ENCODE measurements at places on chromosomes 11 and 22.

GRCh38 chr11:84501750-84502149 is 1125.4 kb downstream of the DLG2 start:
- no peak for DNase-seq

GRCh38 chr11:128713595-128713994 is 19.7 kb downstream of the FLI1 start:
- no peak for DNase-seq

- no peak for DNase-seq
Measured at GRCh38 chr11:64396079-64396591, 37.2 kb downstream of the RPS6KA4 start.

GRCh38 chr11:76598426-76598839 is 72.1 kb downstream of the LRRC32 start:
- DNase-seq, result peak; percentile 72

DNA sequence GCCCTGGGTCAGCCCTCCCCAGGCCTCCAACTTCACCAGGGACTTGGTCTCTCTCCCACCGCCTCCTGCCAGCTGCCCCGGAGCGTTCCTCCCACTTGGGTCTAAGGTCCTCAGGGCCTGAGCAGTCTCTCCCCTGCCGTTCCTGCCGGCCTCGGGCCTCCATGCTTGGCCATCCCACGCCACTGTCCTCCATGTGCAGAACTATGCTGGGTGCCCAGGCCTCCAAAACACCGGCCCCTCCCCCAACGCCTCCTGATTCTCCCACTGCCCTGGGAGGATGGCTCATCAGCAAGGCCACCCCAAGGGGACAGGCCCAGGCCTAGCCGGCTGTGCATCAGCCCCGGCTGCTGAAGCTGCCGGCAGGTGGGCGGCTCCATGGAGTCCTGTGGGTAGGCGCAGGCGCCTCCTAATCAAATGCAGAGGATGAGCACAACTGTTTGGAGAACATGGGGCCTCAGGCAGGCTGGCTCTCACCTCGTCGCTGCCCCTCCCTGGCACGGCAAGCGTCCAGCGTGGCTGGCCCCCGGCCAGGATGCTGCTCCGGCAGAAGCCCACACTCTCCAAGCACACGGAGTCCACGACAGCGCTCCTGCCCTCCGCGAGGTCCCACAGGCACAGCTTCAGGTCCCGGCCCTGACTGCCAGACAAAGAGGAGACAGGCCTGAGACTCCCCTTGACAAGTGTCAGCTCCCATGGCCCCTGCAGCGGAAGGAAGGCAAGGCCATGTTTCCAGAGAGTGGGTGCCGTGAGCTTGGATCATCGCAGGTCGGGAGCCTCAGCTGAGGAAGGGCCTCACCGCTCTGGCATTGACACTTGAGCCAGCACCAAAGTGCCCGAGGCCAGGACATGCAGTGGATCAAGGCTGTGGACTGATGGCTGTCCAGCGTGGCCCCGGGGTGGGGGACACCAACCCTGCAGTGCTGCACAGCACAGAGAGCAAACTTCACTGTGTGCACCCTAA is 42.6 kb downstream of the GNB1L start:
- no peak for DNase-seq

- no peak for DNase-seq
Measured at GRCh38 chr22:47251911-47252310, 489.5 kb downstream of the TBC1D22A start.

GRCh38 chr11:2160736-2161259 is at the start of gene INS:
INS (minus strand) TSS chr11:2161209; CDS start chr11:2160971, 238 bp downstream.
- DNase-seq, result no peak

DNA sequence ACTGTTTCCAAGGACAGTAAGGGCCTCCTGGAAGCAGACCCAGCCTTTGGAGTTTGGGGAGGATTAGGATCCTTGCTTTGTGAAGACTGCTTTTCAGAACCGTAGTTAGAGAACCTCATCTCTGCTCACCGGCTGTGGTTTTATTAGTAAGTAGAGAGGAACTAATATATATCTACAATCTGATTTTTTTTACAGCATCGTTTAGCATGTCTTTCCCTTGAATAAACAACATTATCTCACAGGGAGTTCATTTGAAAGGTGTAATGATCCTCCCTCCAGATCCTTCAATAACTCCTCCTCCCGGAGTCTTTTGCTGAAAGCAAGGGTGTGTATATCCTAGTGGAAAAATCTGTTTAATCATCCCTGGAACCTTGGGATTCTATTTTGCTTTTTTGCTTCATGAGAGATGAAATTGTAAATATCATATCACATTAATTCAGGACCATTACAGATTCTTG is 132.7 kb downstream of the DBX1 start:
- no peak for DNase-seq

GRCh38 chr11:128323381-128323780 is 264.0 kb downstream of the ETS1 start:
- DNase-seq, result peak; percentile 31

GRCh38 chr22:44051961-44052360 is 27.9 kb downstream of the PARVB start:
- DNase-seq, result no peak

- no peak for DNase-seq
Measured at GRCh38 chr22:24976442-24977218, 24.1 kb downstream of the KIAA1671 start.

GRCh38 chr11:60631944-60632343 is 67.5 kb upstream of the MS4A8 start:
- no peak for DNase-seq

DNA sequence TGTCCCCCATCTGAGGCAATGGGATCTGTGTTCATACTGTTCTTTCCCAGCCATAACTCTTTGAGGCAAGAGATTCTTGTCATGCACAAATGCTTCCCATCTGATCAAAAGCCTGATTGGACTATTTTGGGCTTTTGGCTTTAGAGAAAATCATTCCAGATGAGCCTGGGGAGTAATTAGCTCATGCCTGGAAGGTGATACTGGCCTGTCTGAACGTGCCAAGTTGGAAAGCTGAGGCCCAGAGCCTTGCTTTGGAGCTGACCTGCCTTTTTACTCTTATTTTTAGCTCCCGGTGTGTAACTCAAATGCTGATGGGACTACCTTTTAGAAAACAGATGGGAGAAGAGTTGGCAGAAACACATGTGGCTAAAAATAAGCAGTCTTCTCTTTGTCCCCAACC is 105.0 kb downstream of the DBX1 start:
- no peak for DNase-seq

GRCh38 chr22:32528316-32528715 is 53.7 kb downstream of the FBXO7 start:
- DNase-seq, result no peak

- peak; percentile 51 for DNase-seq
Measured at GRCh38 chr22:39543095-39543494, 10.5 kb upstream of the RPS19BP1 start.

DNA sequence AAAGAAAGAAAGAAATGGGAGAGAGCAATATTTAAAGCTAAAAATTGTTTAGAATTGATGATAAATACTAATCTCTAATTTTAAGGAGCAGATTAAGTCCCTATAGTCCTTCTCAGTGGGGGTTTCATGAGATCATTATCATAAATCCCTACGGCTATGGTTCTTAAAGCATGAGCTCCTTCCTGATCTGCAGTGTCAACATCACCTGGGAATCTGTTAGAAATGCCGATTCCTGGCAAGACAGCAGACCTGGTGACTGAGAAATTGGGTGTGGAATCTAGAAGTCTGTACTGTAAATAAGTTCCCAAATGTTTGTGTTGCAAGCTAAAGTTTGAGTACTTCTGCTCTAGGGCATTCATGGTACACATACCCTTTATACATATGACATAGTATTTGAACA is 12.6 kb downstream of the HIKESHI start:
- DNase-seq, result no peak

- DNase-seq, result peak; percentile 97
Measured at GRCh38 chr22:30326706-30327362, at the start of gene TBC1D10A. TBC1D10A (minus strand) TSS chr22:30326941; CDS start chr22:30326881, 60 bp downstream.

DNA sequence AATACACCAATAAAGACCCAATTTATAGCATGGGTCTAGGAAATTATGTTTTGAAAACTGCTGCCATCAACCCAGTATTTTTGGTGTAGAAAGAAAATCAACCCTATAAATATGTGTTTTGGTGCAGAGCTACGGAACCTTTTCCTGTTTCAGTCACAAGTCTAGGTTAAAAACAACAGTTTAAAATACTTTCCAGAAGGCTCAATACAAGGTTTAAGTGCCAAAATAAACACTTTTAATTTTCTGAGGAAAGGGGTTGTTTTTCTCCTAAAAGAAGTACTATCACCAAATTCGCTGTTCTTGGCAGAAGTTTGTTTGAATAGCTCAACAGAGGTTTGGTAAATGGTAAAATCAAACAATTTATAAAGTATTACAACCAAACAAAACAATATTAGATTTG is 201.3 kb downstream of the TMEM135 start:
- DNase-seq, result peak; percentile 40

GRCh38 chr11:2098691-2099515 is 40.3 kb downstream of the IGF2 start:
- DNase-seq, result no peak

DNA sequence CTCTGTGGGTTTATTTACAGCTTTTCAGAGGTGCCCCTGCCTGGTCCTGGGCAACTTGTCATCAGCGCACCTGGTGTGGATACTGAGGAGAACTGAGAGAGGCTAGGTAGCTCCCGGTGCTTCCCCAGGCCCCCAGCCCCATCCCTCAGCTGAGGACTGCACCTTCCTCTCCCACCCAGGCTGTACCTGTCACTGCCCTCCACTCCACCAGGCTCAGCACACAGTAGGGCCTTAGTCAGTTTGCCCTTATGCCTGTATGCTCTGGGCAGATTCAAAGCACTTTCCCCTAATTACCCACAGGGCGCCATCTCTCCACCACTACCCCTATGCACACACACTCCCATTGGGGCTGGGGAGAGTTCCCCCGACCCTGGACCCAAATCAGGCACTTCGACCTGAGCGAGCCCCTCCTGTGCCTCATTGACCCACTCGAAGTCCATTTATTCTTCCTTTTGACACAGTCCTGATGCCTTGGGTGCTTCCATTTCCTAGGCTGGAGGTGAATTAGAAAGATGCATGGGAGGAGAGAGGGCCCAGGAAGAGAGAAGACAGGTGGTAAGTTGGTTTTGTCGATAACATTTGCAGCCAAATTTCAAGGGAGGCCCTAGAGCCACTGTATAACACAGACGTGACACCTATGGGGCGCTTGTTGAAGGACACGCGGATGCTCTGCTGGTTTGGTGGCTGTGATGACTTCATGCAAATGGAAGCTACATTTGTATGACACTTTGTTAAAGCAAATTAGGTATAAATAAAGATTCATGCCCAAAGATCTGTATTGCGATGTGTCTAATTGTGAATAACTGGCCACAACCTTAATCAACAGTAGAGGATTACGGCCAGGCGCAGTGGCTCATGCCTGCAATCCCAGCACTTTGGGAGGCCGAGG is 13.8 kb upstream of the PICK1 start:
- DNase-seq, result no peak

GRCh38 chr11:61966734-61967115 is 709 bp downstream of the FTH1 start:
- DNase-seq, result peak; percentile 49

- DNase-seq, result no peak
Measured at GRCh38 chr22:26923531-26923930, 266.1 kb downstream of the MIAT start.

DNA sequence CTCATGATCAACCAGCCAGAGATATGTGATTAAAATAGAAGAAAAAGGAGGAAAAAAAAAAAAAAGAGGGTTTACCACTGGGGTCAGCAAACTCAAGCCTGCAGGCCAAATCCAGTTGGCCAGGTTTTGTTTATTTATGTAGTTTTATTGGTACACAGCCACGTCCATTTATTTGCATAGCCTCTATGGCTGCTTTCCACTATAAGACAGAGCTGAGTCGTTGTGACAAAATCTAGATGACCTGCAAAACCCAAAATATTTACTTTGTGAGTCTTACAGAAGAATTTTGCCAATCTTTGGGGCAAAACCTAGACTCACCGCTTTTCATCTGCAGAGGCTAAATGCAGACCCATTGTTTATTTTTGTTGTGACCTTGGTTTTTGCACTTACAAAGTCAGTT is 87.1 kb downstream of the TENM4 start:
- DNase-seq, result no peak

- DNase-seq, result peak; percentile 62
Measured at GRCh38 chr22:46262449-46263215, 511 bp downstream of the PKDREJ start.

DNA sequence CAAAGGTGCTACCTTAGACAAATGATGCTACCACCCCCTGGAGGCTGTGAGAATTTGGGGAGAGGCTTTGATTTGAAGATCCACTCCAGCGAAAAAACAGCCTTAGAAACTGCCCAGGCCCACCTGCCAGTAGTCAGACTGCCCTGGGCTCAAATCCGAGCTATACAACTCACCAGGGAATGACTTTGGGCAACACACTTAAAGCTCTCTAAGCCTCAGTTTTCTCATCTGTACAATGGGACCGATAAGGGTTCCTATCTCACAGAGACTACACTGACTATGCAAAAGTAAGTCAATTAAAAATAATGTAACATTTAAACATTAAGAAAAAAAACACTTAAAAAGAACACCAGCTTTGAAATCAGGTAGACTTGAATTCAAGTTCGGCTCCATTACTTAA is 19.9 kb downstream of the VWCE start:
- DNase-seq, result no peak

DNA sequence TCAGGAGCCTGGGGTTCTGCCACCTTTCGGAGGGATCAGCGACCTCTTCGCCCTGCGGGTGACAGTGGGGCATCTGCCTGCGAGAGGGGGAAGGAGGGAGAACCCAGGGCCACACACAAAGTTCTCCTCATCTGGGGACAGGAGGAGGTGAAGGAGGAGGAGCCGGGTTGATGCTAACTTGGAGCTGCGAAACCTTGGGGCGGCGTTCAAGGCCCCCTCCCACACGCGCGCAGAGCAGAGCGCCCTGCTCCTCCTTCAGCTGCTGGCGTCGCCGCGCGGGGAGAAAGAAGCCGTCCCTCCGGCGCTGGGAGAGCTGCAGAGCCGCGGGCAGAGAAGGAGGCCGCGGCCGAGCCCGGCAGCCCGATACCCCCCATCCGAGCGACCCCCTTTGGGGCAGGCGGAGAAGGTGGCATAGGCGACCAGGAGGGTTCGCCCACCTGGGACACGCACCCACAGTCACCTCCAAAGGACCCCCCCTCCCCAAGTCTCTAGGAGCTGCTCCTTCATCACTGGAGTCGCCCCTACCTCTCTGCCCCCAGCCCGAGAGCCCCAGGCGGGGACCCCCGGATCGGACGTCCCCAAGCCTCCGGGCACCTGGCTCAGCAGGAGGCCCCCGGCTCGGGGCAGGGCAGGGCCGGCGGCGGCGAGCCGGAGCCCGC is at the start of gene RASD2:
TSS of gene RASD2 (plus strand) at position 237 of the 659 bp plus-strand sequence. CDS start 5,979 bp downstream, outside the sequence.
- DNase-seq, result peak; percentile 45

DNA sequence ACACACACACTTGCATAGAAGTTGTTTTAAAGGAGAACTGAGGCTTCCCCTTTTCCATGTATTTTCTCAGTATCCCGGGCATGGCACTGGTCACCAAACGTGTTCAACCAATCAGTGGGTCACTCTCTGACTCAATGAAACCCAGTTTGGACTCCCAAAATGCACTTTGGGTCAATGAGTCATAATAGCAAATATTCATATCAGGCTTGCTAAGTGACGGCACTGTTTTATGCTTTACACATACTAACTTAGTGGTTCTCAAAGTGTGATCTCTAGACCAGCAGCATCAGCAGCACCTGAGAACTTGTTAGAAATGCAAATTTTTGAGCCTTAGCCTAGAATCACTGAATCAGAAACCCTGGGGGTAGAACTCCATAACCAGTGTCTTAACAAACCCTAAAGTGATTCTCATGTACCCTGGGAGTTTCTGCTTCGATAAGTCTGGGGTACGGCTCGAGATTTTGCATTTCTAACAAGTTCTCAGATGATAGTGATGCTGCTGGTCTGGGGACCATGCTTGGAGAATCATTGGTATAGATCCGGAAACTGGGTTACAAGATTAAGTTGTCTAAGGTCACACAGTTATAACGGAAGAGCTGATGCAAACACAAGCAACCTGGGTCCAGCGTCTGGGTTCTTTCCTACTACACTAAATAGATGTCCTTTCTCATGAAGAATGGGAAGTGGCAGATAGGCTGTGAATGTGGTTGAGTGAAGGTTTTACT is 35.6 kb downstream of the ETS1 start:
- DNase-seq, result no peak

Data from astrocyte of the hippocampus (primary cell).